Omental fat pad (tissue), 4 donors: ENCODE measurements at places on chromosomes 13 and 19. TPM values are rescaled to one million over a fixed set of nuclear protein-coding genes. Genes with fewer than 3 reads are reported as not detected.

GPR12 gene
- 0.32 TPM for total RNA-seq

PRKCG gene
- total RNA-seq = not detected

PRSS57 gene
- not detected for total RNA-seq

DNA sequence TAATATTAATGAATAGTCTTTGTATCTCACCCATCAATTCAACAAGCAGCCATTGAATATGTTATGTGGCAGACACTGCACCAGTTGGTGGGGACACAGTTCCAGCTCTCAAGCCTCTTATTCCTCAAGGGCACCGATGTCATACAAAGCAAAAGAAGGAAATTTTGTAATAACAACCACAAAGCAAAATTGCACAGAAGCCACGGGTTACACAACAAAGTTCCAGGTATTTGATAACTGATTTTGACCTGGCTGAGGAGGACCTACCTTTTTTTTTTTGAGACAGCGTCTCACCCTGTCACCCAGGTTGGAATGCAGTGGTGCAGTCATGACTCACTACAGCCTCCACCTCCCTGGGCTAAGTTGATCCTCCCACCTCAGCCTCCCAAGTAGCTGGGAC, 266.7 kb downstream of the FOXO1 start:
- no peak for DNase-seq

DNA sequence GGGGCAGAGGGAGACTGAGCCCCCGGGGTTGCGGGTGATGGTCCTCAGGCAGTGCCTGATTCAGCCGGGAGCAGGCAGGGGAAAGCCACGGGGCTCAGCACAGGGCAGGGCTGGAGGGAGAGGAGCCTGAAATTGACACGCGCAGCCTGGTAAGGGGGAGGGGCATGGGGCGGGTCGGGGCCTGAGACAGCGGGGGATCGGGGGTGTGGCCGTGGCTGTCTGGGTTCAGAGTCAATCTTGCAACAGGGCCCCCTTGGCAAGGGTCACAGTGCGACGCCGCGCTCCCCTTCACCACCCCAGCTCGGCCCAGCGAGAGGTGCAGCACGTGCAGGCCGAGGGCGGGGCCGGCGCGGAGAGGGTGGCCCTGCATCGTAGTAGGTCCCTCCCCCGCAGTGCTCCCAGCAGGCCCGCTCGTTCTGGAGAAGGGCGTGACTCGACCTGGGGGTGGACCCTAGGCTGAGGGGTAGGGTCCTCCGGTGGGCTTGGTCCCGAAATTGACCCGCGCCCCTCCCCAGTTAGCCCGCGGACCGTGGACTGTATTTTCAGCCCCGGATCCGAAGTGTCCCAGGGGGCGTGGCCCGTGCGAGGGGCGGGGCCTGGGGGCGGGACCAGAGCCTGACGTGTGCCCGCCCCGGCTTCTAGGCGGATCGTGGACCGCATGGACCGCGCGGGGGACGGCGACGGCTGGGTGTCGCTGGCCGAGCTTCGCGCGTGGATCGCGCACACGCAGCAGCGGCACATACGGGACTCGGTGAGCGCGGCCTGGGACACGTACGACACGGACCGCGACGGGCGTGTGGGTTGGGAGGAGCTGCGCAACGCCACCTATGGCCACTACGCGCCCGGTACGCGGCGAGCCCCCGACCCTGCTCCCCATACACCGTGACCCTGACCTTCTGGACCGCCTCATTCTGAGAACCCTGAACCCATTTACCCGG, 6.0 kb downstream of the RCN3 start:
- peak; percentile 68 for DNase-seq

DNA sequence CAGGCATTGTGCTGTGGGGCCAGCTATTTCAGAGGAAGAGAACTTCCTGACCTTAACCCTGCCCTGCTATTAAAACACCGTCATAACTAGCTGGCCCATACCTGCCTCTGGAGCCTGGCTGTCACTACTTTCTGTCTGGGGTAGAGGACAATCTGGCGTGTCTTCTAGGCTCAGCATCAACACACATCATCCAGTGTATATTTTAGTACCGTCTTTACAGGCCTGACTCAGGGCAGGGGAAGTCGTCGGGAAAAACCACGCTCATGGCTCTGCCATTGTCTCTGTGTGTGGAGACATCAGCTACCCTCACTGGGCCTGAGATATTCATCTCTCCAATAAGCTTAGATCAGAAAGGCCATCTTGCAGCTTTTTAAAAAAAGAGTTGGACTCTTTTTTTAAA, 151.1 kb downstream of the KATNAL1 start:
- DNase-seq = no peak

C19orf73 gene
- 3.5 TPM for total RNA-seq

DNA sequence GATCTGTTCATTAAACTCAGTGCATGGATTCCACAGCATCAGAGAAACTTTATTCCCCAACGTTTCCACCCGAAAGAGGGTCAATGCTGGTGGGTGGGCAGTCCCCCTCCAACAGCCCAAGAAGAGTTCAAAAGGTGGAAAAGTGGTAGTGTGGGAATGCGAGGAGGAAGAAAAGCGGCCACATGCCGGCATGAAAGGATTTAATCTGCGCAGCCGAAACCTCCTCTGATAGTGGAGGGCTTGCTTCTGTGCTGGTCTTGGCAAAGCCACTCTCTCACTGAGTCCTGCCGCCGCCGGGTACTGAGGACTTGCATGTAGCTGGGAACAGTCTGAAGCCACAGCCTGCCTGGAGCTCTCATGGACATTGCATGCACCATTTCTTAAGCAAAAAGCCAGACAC, 136.2 kb upstream of the ZNF536 start:
- no peak for DNase-seq

DNA sequence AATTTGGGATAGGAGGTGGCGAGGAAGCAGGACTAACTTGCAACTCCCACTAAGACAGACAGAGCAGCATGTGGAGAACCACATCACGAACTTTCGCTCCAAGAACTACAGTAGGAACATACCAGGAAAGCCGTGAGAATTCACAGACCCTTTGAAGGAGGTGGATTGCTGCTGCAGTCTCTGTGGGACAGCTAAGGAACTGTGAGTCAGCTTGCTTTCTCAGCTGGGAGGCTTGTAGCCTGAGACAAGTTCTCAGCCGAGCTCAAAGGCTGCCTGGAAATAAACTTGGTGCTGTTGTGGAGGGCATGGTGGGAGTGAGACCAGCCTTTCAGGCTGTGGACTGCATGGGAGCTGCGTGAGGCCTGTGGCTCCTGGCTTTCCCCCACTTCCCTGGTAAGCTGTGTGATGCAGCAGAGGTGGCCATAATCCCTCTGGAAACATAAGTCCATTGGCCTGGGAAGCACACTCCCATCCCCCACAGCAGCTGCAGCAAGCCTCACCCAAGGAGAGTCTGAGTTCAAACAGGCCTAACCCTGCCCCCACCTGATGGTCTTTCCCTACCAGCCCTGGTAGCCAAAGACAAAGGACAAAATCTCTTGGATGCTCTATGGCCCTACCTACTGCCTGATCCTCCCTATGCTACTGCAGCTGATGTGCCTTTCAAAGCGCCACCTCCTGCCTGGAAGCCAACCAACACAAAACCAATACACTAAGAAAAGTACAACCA, 441.1 kb upstream of the HTR2A start:
- no peak for DNase-seq

GNG8 gene
- total RNA-seq = not detected

DNA sequence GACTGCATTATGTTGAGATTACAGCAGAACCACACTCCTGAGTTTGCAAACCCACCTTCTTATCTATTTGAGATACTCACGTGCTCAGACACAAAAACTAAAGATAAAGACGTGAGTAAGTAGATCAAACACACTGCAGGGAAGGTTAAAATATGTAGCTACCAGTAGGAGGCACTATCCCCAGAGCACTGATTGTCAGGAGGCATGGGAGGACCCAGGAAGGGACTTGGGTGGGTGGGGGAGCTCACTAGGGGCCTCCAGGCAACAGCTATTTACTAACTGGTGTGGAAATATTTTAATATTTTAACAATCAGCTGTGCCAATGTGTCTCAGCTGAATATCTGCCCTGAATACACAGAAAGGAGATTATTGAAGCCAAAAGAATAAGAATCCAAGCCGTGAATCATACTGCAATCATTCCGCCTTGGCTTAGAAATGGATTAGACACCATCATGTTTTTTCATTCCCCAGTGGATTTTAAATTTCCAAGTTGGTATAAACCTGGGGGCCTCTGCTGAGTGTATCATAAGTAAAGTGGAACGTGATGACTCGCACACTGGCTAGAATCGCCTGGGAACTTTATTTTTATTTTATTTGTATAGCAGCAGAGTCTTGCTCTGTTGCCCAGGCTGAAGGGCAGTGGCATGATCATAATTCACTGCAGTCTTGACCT, 73.2 kb upstream of the CACNA1A start:
- DNase-seq = no peak

TBC1D4 gene
- 40.4 TPM for total RNA-seq

DNA sequence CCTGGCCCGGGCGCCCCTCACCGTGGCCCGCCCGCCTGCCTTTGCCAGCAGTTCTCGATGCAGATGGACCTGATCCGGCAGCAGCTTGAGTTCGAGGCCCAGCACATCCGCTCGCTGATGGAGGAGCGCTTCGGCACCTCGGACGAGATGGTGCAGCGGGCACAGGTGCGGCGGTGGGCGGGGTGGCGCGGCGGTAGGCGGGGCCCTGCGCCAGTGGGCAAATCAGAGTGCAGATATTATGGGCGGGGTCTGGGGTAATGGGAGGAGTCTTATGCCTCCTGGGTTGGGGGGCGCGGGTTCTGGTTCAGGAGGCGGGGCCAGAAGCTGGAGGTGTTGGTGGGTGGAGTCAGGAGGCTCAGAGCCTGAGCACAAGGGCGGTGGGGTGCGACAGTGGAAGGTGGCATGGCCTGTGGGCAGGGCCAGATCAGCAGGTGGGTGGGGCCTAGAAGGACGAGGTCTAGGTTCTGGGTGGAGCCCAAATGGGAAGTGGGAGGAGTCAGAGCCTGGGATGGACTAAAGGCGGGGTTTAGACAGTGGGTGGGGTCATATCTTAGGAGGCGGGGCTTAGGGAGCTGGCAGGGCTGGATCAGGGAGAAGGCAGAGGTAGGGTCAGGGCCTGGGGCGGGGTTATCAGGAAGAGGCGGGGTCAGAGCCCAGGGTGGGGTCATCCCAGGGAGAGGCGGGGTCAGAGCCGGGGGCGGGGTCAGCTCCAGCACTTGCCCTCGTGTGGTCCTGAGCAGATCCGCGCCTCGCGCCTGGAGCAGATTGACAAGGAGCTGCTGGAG, 5.6 kb downstream of the APC2 start:
- DNase-seq = no peak

GRCh38 chr13:60164234-60164889, 634 bp upstream of the DIAPH3 start:
- DNase-seq = no peak

DNA sequence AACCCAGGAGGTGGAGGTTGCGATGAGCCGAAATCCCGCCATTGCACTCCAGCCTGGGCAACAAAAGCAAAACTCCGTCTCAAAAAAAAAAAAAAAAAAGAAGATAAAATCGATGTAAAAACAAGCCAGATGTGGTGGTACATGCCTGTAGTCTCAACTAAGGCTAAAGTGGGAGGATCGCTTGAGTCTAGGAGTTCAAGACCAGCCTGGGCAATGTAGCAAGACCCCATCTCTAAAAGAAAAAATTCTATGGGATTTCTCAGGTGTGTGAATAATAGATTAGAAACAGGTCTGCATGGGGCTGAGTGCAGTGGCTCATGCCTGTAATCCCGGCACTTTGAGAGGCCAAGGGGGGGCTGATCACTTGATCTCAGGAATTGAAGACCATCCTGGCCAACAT, 11.1 kb downstream of the PGPEP1 start:
- no peak for DNase-seq

GRCh38 chr19:8731428-8732169, 10.2 kb downstream of the OR2Z1 start:
- no peak for DNase-seq

GRCh38 chr13:49615836-49616675, 12.3 kb upstream of the ARL11 start:
- DNase-seq = no peak

C5AR2 gene
- total RNA-seq = 5.4 TPM

DNA sequence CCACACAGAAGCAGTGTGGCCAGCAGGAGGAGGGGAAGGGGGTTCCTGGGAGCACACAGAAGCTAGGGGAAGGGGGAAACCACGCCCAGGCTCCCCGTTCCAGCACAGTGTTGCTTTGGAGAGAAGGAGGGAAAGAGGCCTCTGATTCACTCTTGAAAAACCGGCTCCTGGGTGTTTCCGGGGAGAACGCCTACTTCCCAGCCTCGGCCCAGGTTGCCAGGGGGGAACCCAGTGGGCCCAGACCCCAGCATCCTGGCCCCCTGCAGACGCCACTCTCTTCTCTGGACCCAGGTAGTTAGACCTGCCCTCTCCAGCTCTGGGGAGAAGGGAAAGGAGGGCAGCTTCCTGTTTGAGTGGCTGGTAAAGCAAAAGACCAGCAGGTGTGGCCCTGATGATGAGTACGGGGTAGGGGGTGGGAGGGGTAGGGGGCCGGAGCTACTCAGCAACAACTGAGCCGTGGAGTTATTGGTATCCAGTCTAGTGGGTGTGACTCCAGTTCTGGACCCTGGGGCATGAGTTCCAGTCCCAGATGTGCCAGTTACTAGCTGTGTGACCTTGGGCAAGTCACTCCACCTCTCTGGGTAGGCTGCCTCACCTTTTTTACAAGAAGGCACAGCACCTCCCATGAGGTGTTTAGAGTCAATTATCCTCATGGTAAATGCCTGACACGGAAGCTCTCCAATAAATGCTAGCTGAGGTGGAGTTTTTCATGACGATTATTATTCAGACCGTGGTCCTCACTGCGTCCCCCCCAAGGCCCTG, 836 bp downstream of the GIPC1 start:
- no peak for DNase-seq

- DNase-seq = no peak
Measured at GRCh38 chr13:111789420-111789819, 277.5 kb upstream of the SOX1 start.

GRCh38 chr13:99004978-99005377, 27.1 kb upstream of the DOCK9 start:
- DNase-seq = no peak

ZNF284 gene
- total RNA-seq = 3.0 TPM

GRCh38 chr19:15107061-15108010, at the start of gene SYDE1:
Gene SYDE1, plus strand, starts transcription at chr19:15107401. Its CDS starts 33 bp downstream, at chr19:15107434.
- no peak for DNase-seq

DNA sequence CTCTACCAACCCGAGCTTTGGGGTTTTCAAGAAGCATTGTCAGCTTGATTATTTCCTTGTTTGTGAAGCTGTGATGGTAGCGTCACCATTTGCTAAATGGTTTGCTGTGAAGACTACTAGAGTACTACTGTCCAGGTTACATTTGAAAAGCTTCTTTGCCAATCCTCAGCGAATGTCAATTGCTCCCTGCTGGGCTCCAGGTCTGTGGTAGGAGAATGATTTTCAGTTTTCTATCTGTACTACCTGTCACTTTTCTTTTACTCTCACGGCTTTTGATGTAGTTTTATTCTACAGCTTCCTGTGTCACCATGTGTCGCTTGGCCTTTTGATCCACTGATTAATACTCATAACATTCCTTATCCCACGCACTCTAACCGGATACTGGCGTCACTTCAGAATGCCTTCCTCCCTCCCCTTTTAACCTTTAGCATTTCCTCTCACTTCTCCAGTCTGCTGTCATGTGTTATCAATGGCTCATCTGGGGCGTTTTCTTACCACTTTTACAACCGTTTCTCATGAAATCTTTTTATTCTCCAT, 7.5 kb upstream of the GPR183 start:
- no peak for DNase-seq

GRCh38 chr19:56477429-56478338, 539 bp upstream of the ZNF667 start:
- peak; percentile 72 for DNase-seq

SERPINE3 gene
- not detected for total RNA-seq

GRCh38 chr13:69921156-69921555, 186.5 kb upstream of the ATXN8OS start:
- no peak for DNase-seq

ZNF90 gene
- 0.36 TPM for total RNA-seq

EFNA2 gene
- not detected for total RNA-seq

IGLON5 gene
- total RNA-seq = 2.9 TPM

- no peak for DNase-seq
Measured at GRCh38 chr19:7506385-7507328, 9.2 kb upstream of the ZNF358 start.

ZNF99 gene
- not detected for total RNA-seq
